ENCODE measurements at places on chromosomes 3 and 15.

DNA sequence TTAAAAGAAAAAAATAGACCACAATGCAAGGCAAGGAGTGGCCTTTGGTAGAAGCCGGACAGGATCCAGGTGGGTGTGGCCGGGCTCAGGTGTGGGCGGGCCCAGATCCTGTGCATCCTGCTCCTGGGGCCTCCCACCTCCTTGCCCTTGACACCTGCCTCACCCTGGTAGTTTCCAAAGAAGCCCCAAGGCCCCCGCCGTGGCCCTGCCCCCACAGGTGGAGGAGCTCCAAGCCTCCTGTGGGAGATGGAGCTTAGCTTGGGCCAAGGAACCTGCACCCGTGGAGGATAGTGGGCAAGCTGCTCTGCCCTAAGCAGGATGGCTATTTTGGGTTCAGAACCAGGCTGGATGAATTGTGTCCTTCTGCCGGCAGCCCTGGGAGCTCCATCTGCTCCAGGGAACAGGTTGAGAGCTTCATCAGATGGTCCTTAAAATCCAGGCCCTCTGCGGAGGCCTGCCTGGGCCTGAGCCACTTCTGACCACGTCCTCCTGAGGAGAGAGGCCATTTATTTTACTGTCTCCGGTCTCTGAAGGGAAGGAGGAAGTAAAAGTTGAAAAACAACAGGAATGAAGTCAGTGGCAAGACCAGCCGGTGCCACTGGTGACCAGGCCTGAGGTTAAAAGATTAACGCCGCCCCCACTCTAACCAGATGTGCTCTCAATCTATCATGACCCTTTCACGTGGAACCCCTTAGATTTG is 53.9 kb upstream of the KLF13 start:
- no peak for DNase-seq

- DNase-seq, result no peak
Observed at GRCh38 chr15:80820092-80820491, 40.9 kb downstream of the CEMIP start.

GRCh38 chr15:80906159-80906766 is 83.4 kb downstream of the MESD start:
- no peak for DNase-seq

GRCh38 chr3:186821429-186822387 is 15.4 kb upstream of the RFC4 start:
- peak; percentile 60 for DNase-seq

GRCh38 chr15:38320866-38321265 is 68.2 kb downstream of the SPRED1 start:
- no peak for DNase-seq

- DNase-seq, result no peak
Observed at GRCh38 chr3:141243271-141243707, 11.7 kb downstream of the PXYLP1 start.

- no peak for DNase-seq
Observed at GRCh38 chr15:38687775-38688495, 123.3 kb upstream of the RASGRP1 start.

DNA sequence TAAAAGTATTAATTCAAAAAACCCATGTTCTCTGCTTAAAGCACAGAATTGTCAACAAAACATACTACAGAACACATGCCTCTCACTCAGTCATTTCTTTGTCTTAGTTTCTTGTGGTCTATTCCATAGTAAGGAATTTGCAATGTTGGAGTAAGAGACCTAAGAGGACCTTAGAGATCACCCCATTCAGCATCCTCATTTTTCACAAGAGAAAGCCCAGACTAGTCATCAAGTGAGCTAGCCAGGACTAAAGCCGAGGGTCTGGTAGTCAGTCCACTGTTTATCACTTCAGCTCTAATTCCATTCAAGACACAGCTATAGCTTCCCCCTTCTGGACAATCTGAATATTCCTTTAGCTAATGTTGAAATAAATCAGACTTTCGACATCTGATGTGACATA is 601.1 kb downstream of the FHIT start:
- DNase-seq, result no peak

DNA sequence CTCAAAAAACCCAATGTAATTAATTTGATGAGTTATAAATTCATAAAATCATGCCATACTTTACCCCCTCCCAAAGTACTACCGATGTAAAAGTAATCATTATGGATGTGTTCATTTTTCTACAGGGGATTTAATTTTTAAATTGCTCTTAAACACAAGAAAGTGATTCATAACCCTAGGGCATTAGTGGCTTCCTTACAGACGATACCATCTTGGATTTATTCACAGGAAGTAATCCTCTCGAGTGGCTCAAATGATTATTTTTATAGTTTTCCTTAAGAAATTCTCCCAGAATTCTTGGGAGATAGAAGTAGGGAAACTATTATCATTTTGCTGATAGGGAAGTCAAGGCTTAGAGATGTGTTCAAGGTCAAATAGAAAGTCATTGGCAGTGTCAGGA is 80.9 kb downstream of the PEX5L start:
- DNase-seq, result no peak

DNA sequence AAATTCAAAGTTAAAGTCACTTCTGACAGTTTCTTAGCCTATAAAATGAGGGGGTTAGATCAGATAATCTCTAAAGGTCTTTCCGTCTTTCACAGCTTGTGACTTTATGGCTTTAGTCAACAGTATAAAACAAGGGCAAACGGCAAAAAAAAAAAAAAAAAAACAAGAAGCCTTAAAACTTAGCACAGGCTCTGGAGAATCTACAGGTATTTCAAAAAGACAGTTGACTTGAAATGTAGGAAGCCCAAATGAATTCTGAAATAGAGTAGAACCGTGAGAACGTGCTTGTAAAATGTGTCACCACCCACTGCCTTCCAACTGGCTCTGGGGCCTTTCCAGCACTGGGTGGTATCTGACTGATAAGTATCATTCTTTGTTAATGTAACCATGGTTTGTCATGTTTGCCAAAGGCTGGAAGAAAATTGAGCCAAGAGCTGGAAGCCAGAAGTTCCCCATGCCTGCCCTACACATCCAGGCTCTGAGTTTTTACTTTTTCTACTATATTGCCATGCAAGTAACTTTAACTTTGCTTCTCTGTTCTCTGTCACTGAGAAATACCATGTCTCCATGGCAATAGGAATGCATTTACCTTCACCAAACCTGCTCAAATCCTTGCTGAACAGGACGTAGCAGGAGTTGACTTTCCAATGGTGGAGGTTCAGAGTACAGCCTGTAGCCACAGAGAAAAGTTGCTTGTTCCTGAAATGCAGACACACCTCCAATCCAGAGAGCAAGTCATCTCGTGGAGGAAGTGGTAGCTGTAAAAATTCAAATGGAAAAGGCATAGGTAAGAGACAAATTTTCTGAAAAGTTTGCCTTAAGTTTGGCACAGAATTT is 35.8 kb upstream of the THSD4 start:
- DNase-seq, result no peak

DNA sequence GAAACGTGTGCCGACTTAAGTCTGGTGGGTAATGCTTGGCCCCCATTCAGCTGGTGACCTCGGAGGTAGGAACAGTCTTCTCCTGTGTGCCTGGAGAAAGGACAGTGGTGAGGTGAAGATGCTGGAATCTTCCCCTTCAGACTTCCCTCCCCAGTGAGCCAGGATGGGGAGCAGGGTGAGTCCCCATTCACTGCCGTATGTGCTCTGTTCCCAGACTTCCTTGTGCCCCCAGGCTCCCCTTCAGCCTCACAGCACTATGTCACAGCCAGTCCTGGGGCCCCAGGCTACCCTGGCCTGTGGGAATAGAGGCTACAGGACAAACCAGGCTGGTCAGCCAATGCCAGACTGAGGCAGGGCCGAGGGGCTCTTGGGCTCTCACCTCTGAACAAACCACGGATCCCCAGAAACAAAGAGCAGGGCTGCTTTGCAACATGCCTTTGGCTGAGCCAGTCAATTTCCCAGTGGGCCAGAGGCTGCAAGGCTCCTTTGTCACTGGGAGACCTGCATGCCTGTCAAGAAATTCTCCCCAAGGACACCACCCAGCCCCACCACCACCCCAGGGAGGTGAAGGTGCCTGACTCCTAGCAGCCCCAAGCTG is 31.8 kb upstream of the HHATL start:
- no peak for DNase-seq

- DNase-seq, result peak; percentile 16
Observed at GRCh38 chr15:98286831-98287230, 326.3 kb downstream of the ARRDC4 start.

GRCh38 chr15:45714590-45715488 is 80.0 kb downstream of the SQOR start:
- peak; percentile 49 for DNase-seq

- no peak for DNase-seq
Observed at GRCh38 chr3:155941354-155941753, 70.9 kb downstream of the GMPS start.
